Hepatic stellate cell (primary cell): ENCODE measurements at places on chromosomes 1 and 21.

DNA sequence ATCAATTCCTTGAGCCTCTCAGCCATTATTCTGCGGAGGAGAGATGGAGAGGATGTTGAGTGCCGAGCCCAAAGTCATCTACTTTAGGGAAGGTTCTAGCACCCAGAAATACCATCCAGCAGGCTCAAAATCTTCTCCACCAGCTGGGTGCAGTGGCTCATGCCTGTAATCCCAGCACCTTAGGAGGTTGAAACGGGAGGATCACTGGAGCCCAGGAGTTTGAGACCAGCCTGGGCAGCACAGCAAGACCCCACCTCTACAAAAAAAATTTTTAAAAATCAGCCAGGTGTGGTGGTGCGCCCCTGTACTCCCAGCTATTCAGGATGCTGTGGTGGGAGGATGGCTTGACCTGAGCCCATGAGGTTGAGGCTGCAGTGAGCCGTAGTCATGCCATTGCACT lies 39.5 kb upstream of the CAPZB start:
- DNase-seq, result no peak

- no peak for DNase-seq
These were observed 14.5 kb downstream of the RGS4 start for GRCh38 chr1:163083690-163084089.

DNA sequence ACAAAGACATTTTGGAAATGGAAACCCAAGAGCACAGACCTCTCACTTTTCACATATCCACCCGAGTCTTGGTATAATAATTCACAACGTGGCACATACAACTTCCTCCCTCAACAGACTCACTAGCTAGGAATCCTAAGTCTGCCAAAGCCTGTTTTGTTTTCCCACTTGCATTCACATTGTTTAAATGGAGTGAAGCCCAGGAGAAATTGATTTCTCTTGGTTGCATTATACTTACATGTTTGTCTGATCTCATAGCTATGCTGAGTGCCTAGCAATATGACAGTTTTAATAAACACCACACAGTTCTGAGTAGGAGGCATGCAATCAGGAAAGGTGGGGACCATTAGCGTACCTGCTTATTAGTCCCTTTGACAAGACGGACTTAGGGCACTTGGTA lies 348.6 kb upstream of the ADGRL4 start:
- DNase-seq, result peak; percentile 8

DNA sequence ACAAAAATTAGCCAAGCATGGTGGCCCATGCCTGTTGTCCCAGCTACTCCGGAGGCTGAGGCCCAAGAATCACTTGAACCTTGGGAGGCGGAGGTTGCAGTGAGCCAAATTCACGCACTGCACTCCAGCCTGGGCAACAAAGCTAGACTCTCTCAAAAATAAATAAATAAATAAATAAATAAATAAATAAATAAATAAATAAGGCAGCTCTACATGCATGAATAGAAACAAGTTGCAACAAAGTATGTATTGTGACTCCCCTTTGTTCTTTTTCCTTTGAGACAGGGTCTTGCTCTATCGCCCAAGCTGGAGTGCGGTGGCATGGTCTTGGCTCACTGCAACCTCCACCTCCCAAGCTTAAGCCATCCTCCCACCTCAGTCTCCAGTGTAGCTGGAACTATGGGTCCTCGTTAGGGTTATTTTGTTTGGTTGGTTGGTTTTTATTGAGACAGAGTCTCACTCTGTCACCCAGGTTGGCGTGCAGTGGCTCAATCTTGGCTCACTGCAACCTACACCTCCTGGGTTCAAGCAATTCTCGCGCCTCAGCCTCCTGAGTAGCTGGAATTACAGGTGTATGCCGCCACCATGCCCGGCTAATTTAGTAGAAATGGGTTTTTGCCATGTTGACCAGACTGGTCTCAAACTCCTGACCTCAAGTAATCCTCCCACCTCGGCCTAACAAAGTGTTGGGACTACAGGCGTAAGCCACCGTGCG lies 8.0 kb downstream of the USP48 start:
- DNase-seq, result no peak

- no peak for DNase-seq
These were observed 23.2 kb downstream of the RPS6KA1 start for GRCh38 chr1:26552720-26553119.

DNA sequence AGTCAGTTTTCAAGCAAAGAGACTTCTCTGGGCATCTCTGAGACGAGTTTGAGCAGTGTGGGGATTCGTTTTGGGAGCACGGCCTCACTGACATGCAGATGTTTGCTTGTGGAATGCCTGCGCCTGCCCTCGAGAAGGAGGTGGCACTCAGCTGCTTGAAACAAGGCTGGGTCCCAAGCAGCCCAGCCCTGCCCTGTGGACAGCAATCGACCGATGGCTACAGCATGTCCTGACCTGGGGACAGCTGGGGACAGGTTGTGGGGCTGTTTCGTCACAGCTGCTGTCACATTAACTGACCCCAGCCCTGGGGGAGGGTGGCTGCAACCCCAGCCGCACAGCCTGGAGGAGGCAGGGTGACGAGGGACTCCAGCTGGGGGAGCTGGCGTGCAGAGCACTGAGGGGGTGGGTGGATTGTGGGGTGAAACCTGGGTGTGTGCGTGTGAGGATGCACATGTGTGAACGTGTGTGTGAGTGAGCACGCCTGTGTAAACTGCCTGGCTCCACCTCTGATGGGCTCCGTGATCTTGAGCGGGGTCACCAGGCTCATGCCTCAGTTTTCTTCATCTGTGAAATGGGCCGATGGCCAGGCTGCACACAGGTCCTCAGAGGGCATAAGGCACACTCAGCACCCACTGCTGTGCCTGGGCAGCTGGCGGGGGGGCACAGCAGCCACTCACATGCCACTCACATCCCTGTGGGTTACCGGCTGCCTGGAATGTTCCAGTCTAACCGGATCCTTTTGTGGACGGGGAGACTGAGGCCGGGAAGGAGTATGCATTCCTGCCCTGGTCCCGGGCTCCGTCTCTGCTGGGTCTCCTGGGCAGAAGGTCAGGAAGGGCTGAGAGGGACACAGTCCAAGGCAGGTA lies 49.3 kb downstream of the COL18A1 start:
- no peak for DNase-seq

- DNase-seq, result no peak
These were observed 105.5 kb downstream of the LRIG2 start for GRCh38 chr1:113178522-113178921.

DNA sequence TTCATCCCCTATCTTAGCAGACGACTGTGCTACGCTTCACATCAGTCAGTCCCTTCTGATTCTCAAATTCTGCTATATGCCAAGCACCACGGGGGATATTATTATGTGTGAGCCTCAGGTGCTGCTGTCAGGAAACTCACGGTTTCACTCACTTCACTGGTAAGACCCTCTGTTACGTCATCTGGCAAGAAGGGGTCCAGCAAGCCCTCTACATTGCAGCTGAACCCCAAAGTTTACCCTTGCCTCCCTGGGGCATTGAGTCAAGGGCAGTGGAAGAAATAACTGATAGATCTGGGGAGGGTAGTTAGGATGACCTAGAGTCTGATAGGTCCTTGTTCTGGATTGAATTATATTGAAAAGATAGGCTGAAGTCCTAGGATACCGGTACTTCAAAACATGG lies 237.4 kb downstream of the RRAGC start:
- no peak for DNase-seq

- no peak for DNase-seq
These were observed 33.3 kb upstream of the SUCO start for GRCh38 chr1:172499636-172500141.

GRCh38 chr1:204528241-204528640 lies 12.0 kb downstream of the MDM4 start:
- no peak for DNase-seq

GRCh38 chr1:182173808-182174512 lies 112.4 kb upstream of the ZNF648 start:
- DNase-seq, result no peak

GRCh38 chr1:207032528-207033017 lies at the start of gene C1orf116:
TSS of gene C1orf116 (minus strand) at chr1:207032756. CDS start at chr1:207027598, 5,158 bp downstream.
- DNase-seq, result no peak

DNA sequence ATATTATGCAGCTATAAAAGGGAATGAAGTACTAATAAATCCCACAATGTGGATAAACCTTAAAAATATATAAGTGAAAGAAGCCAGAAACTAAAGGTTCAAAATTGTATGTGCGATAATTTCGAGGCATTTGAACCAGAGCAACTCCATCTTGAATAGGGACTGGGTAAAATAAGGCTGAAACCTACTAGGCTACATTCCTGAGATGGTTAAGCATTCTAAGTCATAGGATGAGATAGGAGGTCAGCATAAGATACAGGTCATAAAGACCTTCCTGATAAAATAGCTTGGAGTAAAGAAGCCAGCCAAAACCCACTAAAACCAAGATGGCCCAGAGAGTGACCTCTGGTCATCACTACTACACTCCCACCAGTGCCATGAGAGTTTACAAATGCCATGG lies 103.1 kb downstream of the SLC16A1 start:
- no peak for DNase-seq
